Stimulated activated CD8-positive, alpha-beta memory T cell treated with anti-CD3 and anti-CD28 coated beads, Interleukin-7, amount 100 ng/mL, for 1 hour (primary cell): ENCODE measurements at places on chromosomes 7 and 10.

DNA sequence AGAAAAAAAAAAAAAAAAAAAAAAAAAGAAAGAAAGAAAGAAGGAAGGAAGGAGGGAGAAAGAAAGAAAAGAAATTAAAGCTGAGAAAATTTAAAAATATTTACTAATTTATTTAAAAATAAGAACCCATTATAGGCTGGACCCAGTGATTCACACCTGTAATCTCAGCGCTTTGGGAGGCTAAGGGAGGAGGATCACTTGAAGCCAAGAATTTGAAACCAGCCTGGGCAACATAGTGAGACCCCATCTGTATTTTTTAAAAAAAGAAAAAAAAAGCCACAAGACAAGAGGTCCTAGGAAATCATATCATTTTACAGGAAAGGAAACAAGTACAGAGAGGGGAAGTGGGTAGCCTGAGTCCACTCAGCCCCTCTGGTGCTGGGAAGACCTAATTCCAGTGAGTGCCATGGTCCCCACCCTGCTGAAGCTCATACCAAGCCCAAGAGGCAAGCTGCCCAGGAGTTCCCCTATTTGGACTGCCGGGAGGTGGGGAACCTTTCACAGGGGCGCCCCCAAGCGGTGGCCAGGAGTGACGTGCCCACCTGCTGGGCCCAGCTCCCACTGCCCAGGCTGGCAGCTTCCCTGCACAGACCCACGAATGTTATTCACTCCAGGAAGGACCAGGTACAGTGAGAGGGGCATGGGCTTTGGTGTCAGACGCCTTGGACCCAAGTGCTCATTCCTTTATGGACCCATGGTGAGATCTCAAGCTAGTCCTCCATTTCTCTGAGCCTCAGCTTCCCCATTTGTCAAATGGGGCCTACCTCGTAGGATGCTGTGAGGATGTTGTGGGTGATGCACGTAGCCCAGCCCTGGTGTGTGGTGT is 133.6 kb downstream of the ZMIZ1 start:
- DNase-seq: no peak

DNA sequence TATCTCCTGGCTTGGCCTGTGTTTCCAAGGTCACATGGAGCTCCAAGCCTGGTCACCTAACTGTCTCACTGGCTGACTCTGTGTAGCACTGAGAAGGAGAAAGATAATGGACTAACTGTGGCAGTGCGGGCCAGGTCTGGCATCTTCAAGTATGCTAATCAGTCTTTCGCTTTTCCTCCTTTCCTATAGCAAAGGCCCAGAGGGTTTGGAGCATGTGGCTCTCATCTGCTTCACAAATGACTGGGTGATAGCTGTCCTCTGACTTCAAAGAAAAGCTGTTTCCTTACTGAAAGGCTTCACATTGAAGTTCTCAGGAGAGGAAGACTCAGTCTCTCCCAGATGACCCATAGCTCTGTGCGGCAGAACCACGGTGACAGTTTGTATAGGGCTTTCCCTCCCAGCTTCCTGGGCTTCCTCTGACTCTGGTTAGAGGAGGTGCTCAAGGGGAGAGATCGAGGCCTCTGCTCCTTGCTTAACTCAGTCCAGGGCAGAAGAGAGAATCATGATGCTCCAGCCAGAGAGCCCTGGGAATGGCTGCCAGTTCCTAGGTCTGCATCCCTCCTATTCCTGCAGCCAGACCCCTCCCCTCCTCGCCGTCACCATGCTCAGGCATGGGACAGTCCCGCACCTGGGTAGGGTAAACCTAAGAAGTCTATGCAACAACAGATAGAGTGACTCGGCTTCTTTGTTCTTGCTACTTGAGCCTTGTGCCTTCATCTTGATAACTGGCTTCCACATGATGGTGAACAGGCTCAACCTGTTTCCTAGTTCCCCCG is 72.3 kb downstream of the CCDC71L start:
- DNase-seq: no peak

GRCh38 chr10:30573721-30574431 is 55.7 kb downstream of the LYZL2 start:
- no peak for DNase-seq

DNA sequence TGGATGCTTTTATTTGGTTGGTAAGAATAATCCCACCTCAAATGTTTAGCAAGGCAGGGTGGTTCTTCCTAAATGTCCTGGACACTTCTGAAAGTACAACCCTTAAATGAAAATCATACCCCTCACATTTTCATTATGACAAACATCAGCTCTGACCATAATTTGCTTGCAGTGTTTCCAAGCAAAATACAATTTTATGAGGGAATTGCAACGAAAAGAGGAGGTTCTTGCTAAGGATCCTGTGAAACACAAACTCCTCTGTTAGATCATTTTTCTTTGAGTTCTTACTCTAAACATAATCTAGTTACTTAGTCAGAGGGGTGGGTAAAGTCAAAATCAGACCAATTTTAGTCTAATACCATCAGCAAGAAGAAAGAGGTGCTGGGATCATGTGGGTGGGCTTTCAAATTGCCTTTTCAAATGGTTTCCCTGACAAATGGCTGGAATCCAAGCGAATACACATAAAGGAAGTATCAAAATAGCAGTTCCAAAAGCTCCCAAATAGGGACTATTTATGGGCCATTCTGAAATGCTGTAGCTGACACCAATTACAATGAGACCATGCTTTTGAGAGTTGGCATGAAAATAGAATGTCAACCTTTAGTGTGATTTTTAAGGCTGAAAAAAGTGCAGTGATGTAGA is 164.9 kb upstream of the INHBA start:
- no peak for DNase-seq

GRCh38 chr10:114374053-114374791 is 30.1 kb downstream of the AFAP1L2 start:
- DNase-seq: no peak

DNA sequence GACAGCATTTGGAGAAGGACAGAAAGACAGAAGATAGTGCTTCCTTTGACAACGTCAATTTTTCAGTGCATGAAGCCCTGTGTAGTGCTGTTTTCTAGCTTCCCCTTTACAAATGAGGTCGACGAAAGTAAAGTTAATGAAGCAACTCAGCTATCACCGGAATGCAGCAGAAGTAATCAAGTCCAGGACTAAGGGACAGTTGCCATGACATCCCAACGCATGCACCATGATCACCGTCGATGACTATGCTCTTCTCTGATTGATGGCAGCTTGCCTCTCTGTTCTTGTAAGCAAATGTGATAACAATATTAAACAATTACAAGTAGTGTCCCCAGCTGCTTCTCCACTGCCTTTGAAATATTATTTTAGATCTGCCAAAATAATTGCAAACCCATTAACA is 205.8 kb downstream of the FRMD4A start:
- no peak for DNase-seq

GRCh38 chr7:65475040-65475726 is 101.5 kb downstream of the ZNF92 start:
- DNase-seq: no peak

DNA sequence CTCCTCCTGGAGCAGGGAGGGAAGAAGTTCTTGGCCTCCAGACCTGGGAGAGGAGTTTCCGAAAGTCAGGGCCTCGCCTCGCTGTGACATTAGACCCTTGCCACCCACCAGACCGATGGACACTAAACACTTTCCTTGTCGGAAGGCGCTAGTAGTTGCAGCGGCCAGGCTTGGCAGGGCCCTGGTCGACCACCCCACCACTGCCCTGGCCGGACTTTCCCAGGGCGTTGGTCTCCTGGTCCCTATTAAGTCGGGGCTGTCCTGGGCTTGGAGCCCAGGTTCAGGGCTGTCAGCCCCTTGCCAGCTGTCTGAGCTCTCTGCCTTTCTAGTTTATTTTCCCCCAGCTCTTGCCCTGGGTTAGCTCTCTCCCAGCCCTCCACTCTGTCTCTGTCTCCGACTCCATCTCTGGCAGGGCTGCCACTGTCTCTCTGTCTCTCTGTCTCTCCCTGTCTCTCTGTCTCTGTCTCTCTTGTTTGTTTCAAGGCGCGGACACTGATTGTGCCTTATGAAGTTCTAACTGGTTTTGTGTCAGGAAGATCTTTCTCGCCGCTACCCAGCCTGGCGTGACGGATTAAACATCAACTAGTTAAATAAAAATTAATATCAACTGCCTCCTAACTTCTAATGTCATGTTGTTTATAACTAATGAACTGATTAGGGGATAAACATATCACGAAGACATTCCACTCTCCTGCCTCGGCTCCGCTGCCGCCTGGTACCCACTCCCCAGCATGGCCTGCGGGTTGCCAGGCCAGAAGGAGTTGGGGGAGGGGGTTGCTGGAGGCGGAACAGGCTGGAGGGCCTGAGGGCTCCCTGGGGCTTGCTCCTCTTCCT is 13.8 kb upstream of the PAX2 start:
- no peak for DNase-seq
